Activated CD4-positive, CD25-positive, alpha-beta regulatory T cell (primary cell): ENCODE measurements at places on chromosomes 5 and 9.

DNA sequence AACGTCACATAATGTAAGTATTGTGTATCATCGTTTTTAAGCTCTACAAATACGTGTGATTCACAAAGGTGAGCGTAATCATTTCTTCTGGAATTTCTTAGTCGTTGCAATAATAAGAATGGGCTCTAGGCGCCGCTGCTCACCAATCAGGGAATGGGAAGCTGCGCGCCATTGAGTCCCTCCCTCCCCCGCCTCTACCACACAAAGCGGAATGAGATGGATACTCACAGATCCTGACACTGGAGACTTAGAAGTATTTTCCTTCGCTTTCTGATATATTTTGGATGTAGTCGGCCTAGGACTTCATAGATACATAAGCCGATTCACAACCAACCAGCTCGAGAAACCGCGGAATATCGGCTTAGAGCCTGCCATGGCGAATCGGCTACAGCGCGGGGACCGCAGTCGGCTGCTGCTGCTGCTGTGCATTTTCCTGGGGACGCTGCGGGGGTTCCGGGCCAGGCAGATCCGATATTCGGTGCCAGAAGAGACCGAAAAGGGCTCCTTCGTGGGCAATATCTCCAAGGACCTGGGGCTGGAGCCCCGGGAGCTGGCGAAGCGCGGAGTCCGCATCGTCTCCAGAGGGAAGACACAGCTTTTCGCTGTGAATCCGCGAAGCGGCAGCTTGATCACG is at the start of gene PCDHGA11:
Gene PCDHGA11 (plus strand): TSS at position 197 of the 634 bp plus-strand sequence. CDS start 177 bp downstream, at position 374.
- DNase-seq = no peak

DNA sequence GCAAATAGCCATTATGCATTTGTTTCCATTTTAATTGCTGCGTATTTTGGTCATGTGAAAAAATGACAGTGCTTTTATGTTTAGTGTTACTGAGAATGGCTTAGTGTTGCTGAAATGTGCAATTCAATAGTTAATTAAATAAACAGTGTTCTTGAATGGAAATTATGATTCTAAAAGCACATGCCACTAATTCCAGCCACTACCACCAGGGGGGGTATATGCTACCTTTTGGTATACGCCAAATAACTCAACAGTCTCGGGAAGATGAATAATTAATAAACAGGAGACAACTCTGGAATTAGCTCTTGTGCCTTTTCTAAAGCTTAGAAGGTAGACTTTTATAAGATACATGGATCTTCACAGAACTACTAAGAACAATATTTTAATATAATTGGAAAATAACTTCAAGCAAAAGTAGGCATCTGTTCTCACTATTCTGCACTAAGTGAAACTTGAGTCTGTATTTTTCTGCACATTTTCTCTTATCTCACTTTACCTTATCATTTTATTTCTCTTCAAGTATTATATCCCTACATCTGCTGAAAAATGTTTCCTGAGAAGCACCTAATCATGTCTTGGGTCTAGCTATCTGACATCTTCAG is 83.5 kb upstream of the MINAR2 start:
- DNase-seq = peak; percentile 4

DNA sequence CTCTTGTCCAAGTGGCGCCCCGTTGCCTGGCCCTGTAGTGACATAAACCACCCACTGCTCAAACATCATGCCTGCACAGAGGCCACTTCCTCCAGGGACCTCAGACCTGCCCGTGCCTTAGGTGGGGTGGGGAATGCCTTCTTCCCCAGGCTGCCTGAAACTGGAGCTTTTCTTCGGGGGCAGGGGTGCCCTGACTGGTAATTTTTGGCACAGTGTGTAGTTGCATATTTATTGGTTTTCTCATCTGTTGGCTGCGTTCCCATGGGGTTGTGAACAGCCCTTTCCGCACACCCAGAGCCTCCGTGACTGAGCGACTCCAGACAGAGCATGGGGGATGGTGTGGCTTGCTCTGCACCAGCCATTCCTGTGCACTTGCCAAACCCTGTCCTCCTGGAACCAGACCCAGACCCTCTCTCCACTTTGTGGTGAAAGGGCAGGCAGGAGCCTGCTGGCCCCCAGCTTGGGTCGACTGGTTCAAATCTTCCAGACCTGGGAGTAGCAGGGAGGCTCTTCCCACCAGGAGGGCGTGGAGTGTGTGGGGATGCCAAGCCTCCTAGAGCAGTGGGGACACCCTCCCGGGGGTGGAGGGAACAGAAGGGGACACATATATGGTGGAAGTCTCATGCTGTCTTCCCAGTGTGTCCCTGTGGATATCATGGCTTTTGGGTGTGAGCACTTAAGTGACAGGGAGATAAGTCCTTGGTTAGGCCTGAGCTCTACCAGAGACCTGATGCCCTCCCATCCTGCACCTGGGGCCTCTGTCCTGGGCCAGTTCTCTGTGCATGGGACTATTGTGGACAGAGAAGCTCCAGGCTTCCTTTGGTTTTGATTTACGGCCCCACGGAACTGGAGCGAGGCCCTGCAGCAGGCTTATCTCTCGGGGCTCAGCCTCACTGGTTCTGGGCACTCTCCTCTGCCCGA is 39.6 kb downstream of the WNK2 start:
- no peak for DNase-seq

- no peak for DNase-seq
Measured at GRCh38 chr9:114409103-114409780, 21.5 kb upstream of the AKNA start.

DNA sequence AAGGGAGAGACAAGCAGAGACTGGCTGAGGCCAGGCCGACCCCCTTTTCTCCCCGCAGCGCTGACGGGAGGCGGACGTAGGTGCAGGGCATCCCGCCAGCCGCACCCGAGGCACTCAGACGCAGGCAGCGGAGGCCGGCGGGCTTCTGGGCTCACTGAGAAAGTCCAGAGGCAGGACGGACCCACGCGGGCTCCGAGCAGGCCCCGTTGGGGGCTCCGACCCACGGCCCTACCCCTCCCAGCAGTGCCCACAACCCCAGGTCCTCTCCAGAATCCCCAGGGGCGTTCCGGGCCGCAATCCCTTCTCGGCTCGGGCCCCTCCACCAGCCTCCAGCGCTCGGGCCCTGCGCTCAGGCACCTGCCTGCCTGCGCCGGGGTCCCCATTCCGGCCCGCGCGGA is 543 bp downstream of the MTMR12 start:
- no peak for DNase-seq

GRCh38 chr9:6426117-6426516 is 13.1 kb downstream of the UHRF2 start:
- DNase-seq = no peak

DNA sequence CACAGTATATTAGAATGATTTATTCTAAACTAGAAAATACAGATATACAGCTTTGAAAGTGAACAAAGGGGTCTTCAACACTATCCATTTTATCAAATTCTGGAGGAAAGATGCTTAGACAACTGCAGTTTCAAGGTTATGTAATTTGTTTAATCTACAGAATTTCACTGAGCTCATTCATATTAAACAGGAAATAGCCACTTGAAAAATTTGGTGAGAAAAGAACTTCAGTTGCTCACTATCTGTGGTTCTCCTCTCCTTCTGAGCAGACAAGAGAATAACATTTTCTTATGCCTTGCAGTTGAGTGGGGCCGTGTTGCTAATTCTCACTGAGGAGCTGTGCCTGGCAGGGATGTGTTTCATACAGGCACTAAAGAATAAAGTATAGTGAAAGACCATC is 1428.2 kb downstream of the CDH12 start:
- DNase-seq = no peak

GRCh38 chr5:94544031-94544650 is 74.3 kb downstream of the KIAA0825 start:
- no peak for DNase-seq

DNA sequence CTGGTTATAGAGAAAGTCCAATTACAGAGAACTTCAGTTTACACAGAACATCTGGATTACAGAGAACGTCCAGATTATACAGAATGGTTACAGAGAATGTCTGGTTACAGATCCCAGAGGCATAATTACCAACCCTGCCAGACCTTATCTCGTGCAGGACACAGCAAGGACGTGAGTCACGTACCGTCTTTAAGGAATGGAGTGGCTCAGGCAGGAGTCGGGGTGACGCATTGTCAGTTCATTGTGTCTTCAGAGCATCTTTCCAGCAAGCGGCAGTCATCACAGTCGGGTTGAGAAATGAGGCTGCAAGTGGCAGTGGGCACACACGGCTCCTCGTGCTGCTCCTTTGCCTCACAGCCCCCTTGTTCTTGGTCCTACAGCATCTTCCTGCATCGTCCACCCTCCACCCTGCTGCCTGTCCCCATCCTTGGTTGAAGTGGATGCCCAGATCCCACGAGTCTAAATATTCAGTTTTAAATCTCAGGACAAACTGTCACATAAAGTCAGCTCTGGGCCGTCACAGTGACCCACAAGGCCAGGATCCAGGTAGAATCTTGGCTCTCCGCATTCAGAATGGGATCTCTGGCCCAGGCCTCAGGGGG is 30.0 kb upstream of the SLC6A19 start:
- DNase-seq = no peak

DNA sequence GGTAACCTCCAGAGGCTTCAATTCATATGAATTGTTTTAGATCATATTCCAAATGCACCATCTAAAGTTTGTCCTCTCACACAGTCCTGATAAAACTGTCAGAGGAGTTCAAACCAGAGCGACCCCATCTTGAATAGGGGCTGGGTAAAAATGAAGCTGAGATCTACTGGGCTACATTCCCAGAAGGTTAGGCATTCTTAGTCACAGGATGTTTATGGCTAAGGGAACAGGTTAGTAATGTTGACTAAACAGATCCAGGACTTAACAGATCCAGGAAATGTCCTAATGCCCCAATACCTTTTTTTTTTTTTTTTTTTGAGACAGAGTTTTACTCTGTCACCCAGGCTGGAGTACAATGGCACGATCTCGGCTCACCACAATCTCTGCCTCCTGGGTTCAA is 192.6 kb upstream of the PRDM9 start:
- no peak for DNase-seq

GRCh38 chr5:149680810-149681221 is 49.3 kb upstream of the PPARGC1B start:
- DNase-seq = no peak

- no peak for DNase-seq
Measured at GRCh38 chr9:7173139-7173538, 415.4 kb downstream of the KDM4C start.

DNA sequence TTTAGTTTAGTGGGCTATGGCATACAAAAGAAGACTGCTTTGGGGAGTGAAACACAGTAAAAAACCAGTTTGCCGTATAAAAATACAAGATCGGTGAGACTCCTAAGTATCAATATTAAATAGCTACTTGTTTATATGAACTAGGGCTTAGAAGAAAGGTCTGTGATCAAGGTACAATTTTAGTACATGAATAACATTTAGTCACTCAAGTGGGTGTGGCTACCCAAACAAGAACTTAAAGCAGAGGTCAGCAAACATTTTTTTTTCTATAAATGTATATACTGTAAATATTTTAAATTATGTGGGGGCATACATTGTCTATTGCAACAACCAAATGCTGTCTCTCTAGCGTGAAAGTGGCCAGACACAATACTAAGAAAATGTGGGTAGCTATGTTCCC is 1452.5 kb upstream of the NUDT12 start:
- no peak for DNase-seq

- no peak for DNase-seq
Measured at GRCh38 chr5:137217599-137218200, 281.4 kb downstream of the SPOCK1 start.

DNA sequence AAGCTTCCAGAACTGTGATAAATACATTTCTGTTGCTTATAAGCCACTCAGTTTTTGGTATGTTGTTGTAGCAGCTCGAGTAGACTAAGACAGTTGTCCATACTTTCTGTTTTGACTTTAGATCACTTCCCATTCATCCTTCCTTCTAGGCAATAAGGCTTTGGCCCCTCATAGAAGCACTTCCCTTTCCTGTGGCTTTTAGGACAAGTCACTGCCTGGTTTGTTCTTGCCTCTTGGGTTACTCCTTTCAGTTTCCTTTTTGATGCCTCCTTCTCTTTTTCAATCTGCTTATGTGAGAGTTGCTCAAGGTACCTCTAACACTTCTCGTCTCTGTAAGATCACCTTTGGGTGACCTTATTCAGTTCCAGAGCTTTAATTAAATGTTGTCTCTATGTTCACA is 72.4 kb upstream of the NTRK2 start:
- DNase-seq = no peak

- peak; percentile 30 for DNase-seq
Measured at GRCh38 chr9:2015581-2016407, 647 bp downstream of the SMARCA2 start.

GRCh38 chr5:124941051-124942049 is 194.9 kb upstream of the ZNF608 start:
- DNase-seq = no peak

- peak; percentile 47 for DNase-seq
Measured at GRCh38 chr5:180860273-180860886, 696 bp downstream of the ZFP62 start.

- no peak for DNase-seq
Measured at GRCh38 chr5:58275516-58275915, 184.4 kb downstream of the PLK2 start.

- no peak for DNase-seq
Measured at GRCh38 chr9:4423207-4423610, 67.1 kb upstream of the SLC1A1 start.

DNA sequence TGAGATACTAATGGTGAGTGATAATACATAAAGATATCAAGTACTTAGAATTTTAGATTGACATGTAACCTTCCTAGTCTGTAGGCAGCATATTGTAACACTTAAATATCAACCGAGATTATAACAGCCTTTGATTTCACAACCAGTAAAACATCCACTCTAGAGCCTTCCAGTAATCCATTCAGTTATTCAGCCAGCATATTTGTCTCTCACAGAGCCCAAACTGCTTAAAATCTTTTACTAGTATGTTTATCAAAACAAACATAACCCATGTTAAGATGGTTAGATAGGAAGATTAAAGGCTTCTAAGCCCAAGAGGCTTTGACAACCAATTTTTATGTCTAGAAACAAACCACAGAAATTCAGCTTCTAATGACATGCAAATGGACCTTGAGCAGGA is 177.9 kb upstream of the FST start:
- no peak for DNase-seq

GRCh38 chr5:165521816-165522610 is 2016.6 kb downstream of the MAT2B start:
- DNase-seq = no peak

GRCh38 chr5:120449501-120449900 is 14.6 kb upstream of the PRR16 start:
- no peak for DNase-seq
